SJSA1 (cell line): ENCODE measurements at places on chromosomes 16 and 17.
A peak's percentile ranks its signal among the peaks of the same experiment; 100 is the strongest.

DNA sequence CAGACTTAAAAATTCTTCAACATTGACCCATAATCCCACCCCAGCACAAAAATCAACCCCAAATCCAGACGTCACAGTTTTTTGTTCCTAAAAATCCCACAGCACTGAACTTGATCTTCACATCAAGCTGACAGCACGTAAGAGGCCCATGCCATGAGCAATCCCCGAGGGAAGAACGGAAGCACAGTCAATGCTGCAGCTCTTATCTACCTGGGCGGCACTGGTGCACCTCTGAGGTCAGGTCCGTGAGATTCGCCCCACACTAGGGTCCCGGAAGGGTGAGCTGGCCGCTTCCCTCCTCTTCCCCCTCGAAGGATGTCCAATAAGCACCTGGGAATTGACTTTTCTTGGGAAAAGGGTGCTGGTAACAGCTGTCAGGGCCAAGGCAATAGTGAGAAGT, 11.3 kb upstream of the ITGAE start:
- no peak for DNase-seq

DNA sequence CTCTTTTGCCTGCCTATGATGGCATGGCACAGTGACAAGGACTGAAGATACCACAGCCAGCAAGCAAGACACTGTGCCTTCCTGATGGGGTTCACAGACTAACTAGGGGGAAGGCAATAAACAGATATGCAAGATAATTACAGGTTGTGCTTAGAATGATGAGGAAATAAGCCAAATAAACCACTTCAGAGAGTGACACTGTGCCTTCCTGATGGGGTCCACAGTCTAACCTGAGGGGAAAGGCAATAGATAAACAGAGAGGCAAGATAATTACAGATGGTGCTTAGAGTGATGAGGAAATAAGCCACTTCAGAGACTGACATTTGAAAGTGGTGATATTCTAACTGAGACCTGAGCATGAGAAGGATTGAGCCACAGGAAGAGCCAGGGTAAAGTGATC, 84.2 kb downstream of the HS3ST2 start:
- DNase-seq: no peak

DNA sequence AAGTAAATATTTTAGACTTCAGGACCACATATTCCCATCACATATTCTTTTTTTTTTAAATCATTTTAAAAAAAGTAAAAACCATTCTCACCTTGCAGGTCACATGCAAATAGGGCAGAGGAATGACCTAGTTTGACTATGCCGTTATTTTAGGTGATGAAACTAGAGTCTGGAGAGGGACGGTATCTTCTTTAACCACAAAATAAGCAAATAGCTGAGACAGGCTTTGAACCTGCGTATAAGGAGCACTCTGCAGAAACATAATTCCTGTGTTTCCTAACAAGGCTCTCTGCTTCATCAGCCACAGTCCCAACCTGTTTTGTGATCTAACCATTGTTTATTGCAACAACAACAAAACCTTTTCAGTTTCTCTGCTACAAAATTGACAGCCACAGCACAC, 121.5 kb downstream of the PCTP start:
- no peak for DNase-seq

DNA sequence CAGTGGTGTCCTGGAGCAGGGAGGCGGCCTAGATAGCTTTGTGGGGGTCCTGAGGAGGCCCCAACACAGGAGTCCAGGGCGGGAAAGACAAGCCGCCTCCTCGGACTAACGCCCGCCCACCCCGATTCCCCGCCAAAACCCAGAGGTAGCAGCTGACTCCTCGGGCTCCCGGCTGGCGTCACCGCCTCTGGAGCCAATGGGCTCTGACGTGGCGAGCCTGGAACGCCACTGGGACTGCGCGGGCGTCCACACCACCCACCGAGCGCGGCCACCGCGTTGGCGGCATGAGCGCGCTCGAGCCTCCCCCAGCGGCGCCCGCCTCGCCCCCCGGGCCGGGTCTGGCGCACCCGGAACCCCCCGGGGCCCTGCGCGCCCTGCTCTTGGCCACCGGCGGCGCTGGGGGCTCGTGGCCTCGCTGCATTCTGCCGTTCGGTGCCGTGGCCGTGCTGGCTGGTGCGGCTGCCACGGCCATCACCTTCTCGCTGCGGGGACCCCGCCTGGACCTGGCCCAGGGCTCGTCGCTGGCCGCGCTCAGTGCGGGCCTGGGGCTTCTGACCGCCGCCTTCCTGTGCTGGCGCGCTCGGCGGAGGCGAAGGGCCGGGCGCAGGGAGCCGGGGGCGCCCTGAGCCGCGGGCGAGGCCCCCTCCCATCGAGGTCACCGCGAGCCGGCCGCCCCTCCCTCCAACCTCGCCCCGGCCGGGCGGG, 3.4 kb upstream of the NTN3 start:
- peak; percentile 89 for DNase-seq

- peak; percentile 34 for DNase-seq
These were observed 8.4 kb downstream of the FBXO47 start for GRCh38 chr17:38958756-38959155.

DNA sequence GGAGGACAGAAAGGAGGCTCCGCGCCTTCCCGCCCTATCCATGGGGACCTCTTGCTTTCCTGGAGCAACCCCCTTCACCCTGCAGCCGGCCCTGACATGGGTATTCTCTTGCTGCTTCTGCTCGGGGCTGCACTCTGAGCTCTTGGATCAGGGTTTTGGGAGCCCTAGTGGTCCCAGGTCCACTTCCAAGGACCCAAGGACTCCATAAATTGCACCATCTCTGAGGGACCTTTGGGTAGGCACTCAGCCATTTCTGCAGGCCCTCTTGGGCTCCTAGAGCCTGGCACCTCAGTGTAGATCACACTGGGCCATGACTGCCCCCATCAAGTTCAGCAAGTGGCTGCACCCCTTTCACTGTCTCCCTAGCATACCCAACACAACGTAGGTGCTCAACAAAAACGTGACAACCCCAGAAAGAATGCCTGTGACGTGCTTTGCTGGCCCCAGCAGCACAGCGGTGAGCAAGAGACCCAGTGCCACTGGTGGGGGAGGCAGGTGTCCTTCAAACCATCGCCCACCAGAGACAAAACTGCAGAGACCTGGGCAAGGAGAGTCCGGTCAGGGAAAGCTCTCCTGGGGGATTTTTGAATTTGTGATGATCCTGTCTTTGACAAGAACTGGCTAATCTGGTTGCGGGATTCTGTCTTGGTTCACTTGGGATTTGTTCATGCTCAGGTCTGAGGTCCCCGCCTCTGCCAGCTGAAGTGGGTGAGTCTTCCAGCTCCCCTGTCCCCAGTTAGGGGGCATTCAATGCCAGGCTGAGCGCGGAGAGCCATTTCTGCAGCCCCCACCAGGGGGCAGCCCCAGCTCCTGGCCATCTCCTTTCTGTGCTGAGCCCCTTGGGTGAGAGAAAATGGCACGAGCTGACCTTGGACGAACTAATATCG, 2.5 kb upstream of the RAB11FIP4 start:
- DNase-seq: peak; percentile 38

- DNase-seq: no peak
These were observed 32.8 kb downstream of the MYO15A start for GRCh38 chr17:18141210-18141803.

DNA sequence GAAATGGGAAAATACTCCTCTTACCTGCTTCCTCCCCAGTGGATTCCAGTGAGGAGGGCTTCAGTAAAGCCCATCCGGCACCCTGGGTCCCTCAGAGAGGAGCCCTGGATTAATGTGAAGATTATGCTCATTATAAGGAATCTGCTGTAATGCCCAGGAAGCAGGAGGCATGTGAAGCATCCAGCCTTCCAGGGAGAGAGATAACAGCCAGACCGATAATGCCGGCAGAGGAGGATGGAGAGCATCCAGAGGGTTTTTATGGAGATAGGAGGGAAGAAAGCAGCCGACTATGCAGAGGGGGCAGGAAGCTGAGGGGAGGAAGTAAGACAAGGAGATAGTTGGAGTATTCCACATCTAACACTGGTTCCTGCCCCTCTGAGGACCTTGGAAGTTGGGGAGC, 53.7 kb upstream of the TMEM132E start:
- no peak for DNase-seq

DNA sequence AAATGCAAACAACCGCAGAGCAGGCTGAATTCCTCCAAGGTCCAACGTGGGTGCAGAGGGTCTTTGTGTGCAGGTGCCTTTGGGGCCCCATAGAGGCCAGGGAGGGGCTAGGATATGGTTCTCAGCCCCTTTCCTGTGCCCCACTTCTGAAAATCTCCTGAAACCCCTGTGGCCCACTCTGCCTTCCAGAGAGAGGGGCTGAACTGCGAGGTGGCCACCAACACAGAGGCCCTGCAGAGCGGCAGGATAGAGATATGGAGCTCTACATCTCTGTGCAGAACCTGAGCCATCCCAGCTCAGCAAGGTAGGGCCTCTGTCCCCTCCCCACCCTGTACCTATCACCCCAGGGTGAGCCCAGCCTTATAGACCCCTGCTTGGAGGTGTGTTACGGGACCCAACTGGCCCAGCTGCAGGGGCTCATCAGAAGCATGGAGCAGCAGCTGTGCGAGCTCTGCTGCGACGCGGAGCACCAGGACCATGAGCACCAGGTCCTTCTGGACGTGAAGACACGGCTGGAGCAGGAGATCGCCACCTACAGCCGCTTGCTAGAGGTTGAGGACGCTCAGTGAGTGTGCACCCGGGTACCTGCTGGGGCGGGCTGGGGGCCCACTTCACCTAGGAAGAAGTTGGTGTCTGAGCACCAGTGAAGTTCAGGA, 5.5 kb downstream of the USP6 start:
- no peak for DNase-seq

GRCh38 chr17:79504181-79504605, 106.7 kb downstream of the RBFOX3 start:
- no peak for DNase-seq

DNA sequence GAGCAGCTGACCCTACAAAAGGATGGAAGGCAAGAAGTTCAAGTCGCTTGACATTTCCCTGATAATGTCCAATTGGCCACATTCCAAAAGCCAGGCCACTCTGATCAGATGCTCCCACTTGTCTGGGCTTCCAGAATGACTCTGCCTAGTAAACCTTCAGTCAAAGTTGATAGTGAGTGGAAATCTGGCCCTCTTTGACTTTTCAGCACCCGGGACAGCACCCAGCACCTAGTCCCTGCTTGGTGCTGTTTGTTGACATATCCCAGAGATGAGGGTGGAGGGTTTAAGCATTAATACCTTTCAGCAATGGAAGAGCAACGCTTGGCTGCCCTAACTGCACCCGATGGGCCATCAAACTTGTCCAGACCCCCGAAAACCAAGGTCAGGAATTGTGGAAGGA, 131.3 kb downstream of the AIPL1 start:
- no peak for DNase-seq

GRCh38 chr17:8740486-8740885, 4.2 kb downstream of the CCDC42 start:
- DNase-seq: no peak

DNA sequence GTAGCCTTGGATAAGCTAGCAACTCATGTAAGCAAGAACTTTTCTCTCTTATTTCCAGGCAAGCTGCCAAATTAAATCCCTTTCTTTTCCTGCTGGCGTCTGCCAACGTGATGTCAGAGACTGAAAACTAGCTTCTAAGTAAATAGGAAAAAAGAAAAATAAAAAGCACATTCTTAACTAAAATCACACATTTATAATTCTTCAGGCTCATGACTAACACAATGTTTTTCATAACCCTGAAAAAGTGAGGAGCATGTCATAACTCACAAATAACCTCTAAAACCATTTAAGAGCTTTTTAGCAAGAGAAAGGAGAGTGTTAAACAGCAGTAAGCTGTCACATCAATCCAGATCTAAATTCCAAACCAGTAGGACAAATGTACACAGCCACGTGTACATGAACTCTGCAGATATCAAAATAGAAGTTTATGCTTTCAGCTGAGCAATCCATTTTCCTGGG, 110.0 kb downstream of the N4BP1 start:
- peak; percentile 66 for DNase-seq

DNA sequence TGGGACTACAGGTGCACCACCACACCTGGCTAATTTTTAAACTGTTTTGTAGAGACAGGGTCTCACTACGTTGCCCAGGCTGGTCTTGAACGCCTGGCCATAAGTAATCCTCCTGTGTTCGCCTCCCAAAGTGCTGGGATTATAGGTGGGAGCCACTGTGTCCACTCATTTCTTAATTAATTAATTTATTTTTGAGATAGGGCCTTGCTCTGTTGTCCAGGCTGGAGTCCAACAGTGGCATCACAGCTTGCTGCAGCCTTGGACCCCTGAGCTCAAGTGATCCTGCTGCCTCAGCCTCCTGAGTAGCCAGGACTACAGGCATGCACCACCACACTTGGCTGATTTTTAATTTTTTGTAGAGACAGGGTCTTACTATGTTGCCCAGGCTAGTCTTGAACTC, 47.1 kb upstream of the TRAP1 start:
- no peak for DNase-seq

- no peak for DNase-seq
These were observed 10.2 kb upstream of the FBF1 start for GRCh38 chr17:75950855-75951554.

DNA sequence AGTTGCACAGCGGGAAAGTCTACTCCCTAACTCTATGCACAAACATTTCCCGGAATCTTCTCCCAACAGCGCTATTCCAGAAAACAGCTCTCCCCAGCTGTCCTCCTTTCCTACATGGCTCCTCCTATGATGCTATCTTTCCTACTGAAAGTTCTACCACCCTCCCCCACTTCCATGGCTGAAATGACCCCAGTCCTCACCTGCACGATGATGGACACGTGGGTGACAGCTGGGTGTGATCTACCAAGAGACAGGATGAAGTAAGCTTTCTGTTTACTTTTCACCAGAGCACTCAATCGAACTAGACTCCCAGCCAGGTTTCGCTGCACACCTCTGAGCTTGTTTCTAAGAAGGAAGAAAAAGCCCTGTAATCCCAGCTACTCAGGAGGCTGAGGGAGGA, 10.7 kb downstream of the CTC1 start:
- no peak for DNase-seq

DNA sequence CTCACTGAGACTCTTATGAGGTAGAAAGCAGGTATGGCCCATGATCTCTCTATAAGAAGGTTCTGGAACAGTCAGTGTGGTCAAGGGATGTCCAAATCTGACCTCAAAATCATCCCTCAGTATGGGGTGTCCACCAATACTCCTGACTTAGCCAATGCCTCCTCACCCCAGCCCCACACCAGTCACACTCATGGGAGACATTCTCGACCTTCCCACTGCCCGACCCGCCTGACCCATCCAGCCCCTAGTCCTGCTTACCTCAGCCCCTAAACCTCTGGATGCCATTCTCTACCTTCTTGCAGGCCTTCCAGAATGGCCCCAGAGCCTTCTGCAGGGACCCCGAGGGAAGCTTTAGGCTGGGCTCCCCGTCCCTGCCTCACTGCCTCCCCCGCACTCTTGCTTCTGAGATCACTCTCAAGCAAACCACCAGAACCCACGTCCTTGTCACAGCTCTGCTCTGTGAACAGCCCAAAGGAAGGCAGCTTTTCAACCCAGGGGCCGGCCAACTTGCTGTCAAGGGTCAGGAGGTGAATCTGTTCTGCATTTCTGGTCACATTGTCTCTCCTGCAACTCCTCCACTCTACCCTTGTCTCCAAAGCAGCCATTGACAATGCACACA, 44.9 kb upstream of the RBFOX3 start:
- DNase-seq: peak; percentile 40

DNA sequence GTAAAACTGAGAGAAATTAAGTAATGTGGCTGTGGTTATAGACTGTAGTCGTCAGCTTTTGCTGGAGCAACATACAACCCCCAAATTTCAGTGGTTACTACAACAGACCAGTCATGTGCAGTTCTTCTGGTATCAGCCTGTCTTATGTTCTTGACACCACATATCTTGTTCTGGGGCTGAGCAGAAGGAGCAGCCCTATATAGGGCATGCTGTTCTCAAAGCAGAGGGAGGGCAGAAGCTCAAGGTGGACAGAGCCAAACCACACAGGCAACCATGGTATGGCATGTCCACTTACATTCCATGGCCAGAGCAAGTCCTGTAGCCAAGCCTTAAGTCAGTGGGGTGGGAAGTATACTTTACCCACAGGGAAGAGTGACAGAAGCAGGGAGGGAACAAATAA, 7.7 kb downstream of the PRKAR1A start:
- DNase-seq: no peak
